ENCODE measurements at places on chromosomes 4 and X. TPM values are rescaled to one million over a fixed set of nuclear protein-coding genes. Genes with fewer than 3 reads are reported as not detected.

Gene EGF
- 2.5 TPM for total RNA-seq

Gene MOB1B
- total RNA-seq, result 28.6 TPM

Gene PAGE4
- 0.82 TPM for total RNA-seq

Gene PJA1
- 39.9 TPM for total RNA-seq

Gene CXCL11
- not detected for total RNA-seq

Gene ERVMER34-1
- 14.6 TPM for total RNA-seq

Gene STBD1
- total RNA-seq, result 2.0 TPM

Gene SORCS2
- 5.5 TPM for total RNA-seq

Gene RP2
- 6.2 TPM for total RNA-seq

Gene HSD17B13
- total RNA-seq, result 0.25 TPM

Gene LEF1
- 1.6 TPM for total RNA-seq

Gene CDKL5
- 13.0 TPM for total RNA-seq

Gene MAGEA2
- 9.2 TPM for total RNA-seq

Gene SSX2B
- total RNA-seq, result not detected

- H3K27ac ChIP-seq, result no peak overlapping the region
- DNase-seq, result no peak
- no peak overlapping the region for H3K4me3 ChIP-seq
These were observed 39.9 kb upstream of the PCDH18 start for GRCh38 chr4:137572163-137572562.

- DNase-seq, result peak; percentile 57
- no peaks in the 10 kb centered on the region for H3K36me3 ChIP-seq
- H3K4me1 ChIP-seq, result peaks cover 11% of the 10 kb centered on the region
- no peak overlapping the region for H3K4me3 ChIP-seq
These were observed 42.9 kb downstream of the NDST3 start for GRCh38 chr4:118076958-118077766.

- H3K27me3 ChIP-seq, result no peaks in the 10 kb centered on the region
- no peak overlapping the region for H3K27ac ChIP-seq
- H3K36me3 ChIP-seq, result 0 out of 2 replicates have a peak, but pooled peaks cover 3% of the 10 kb centered on the region
- no peak overlapping the region for H3K4me3 ChIP-seq
- H3K4me1 ChIP-seq, result peaks cover 8% of the 10 kb centered on the region
- DNase-seq, result no peak
These were observed 186.2 kb upstream of the CPXCR1 start for GRCh38 chrX:88560673-88561330.

DNA sequence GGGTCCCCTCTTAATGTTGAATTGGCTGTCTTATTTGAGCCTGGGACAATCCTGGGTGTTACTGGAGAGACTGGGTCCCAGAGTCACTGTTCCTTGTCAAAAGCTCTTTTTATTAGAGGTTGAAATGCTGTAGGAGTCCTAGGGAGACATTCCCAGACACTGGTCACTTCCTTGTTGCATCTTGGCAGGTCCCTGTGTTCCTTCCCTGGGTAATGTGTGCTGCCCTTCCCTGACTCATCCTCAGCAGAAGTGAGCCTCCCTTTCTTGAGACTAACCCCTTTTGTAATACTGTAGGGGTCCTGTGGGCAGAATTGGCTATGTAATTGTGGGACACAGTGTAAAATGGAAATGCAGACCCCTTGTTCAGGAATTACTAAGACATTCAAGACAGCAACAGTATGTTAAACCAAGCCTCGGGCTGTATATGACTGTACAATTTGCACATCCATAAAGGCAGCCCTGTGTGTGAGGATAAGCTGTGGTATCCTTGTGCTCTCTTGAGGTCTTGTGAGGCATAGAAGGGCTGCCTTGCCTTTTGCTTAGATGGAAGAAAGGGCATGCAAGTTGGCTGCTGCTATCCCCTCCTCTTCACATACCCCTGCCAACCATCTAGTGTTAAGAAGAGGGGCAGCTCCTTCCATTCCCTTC lies 53.5 kb downstream of the DCLK2 start:
- no peak overlapping the region for H3K27ac ChIP-seq
- H3K4me3 ChIP-seq, result no peak overlapping the region
- peaks cover 3% of the 10 kb centered on the region for H3K4me1 ChIP-seq
- no peaks in the 10 kb centered on the region for H3K36me3 ChIP-seq
- no peaks in the 10 kb centered on the region for H3K27me3 ChIP-seq
- no peak for DNase-seq

GRCh38 chrX:150201841-150202240 lies 161.3 kb upstream of the MAMLD1 start:
- H3K36me3 ChIP-seq, result no peaks in the 10 kb centered on the region
- DNase-seq, result no peak
- no peaks in the 10 kb centered on the region for H3K4me1 ChIP-seq
- no peak overlapping the region for H3K4me3 ChIP-seq

DNA sequence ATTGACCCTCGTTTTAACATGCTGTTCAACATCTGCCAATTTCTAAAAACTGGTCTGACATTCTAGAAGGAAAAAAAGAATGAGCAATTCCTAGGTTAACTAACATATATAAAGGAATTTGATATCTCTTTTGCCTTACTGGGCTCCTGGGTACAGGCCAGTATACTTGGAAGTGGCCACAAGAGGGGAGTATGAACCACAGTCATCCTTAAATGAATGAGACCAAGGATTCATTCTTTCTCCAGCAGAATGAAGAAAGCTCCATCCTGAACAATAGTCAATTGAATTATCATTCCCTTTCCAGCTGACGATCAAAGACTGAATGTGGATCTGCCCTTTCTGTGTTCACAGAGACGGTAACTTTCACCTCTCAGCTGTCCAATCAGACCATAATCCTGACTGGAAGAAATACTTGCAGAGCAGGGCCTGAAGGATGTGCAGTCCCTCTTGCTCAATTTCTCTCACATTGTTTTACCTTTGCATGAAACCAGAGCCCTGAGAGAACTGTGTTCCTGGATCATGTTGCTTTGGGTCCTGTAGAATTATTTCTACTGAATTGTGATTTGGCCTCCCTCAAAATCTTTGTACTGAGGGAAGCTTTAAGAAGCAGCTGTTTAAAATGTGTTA lies 14.8 kb upstream of the SPARCL1 start:
- no peaks in the 10 kb centered on the region for H3K36me3 ChIP-seq
- H3K27ac ChIP-seq, result 0 out of 2 replicates have a peak overlapping the region, but pooled peaks have one; percentile 53
- no peak overlapping the region for H3K4me3 ChIP-seq
- no peaks in the 10 kb centered on the region for H3K27me3 ChIP-seq
- DNase-seq, result peak; percentile 23

DNA sequence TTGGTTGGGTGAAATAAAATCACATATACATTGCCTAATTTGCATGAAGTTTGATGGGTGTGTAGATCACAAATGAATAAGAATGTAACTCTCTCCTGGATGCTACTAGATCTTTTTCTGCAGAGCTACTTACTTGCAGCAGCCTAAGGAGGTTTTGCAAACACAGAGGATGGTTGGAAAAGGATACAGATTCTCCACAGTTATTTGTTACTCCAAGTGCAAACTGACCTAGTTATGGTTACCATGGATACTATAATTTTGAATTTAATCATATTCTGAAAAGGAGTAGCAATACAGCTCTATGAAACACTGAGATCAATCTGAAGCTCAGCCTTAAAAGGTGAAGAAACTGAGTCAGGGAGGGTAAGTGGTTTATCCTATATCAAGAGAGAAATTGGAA lies 9.1 kb upstream of the ARHGEF38 start:
- no peak for DNase-seq
- no peaks in the 10 kb centered on the region for H3K4me1 ChIP-seq
- peaks cover 95% of the 10 kb centered on the region for H3K27me3 ChIP-seq
- H3K36me3 ChIP-seq, result no peaks in the 10 kb centered on the region
- no peak overlapping the region for H3K4me3 ChIP-seq

GRCh38 chr4:153204728-153205648 lies 745 bp downstream of the TRIM2 start:
- peaks cover 58% of the 10 kb centered on the region for H3K4me1 ChIP-seq
- peaks cover 14% of the 10 kb centered on the region for H3K36me3 ChIP-seq
- peak overlapping the region; percentile 79 for H3K4me3 ChIP-seq
- H3K27ac ChIP-seq, result peak overlapping the region; percentile 92
- no peak for DNase-seq

- H3K27ac ChIP-seq, result peak overlapping the region; percentile 9
- peaks cover 79% of the 10 kb centered on the region for H3K4me1 ChIP-seq
- no peak for DNase-seq
These were observed 27.8 kb downstream of the ADGRA3 start for GRCh38 chr4:22488106-22488505.

- peaks cover 55% of the 10 kb centered on the region for H3K4me1 ChIP-seq
- H3K4me3 ChIP-seq, result peak overlapping the region; percentile 81
- no peak for DNase-seq
These were observed 932 bp upstream of the LEF1 start for GRCh38 chr4:108169664-108170063.

DNA sequence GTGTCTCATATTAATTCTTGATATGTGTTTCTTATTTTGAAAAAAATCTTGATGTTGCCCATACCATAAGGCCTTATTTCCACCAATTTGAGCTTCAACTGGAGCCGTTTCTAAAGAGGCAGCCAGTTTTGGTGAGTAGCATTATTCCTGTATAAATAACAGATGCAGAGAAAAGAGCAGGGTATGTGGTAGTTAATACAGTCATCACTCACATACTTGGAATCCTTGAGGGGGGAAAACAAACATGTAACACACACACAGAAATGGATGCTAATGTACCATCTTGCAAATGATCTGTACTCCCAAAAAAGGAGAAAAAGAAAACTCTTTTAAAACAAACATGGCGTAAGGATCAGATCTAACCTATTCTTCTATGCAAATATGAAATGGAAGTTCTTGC lies 389.7 kb downstream of the GPM6A start:
- H3K4me1 ChIP-seq, result peaks cover 7% of the 10 kb centered on the region
- H3K27me3 ChIP-seq, result no peaks in the 10 kb centered on the region
- H3K36me3 ChIP-seq, result 0 out of 2 replicates have a peak, but pooled peaks cover 2% of the 10 kb centered on the region

- no peak for DNase-seq
- H3K36me3 ChIP-seq, result no peaks in the 10 kb centered on the region
- peaks cover 63% of the 10 kb centered on the region for H3K27me3 ChIP-seq
- H3K4me3 ChIP-seq, result no peak overlapping the region
- H3K4me1 ChIP-seq, result peaks cover 21% of the 10 kb centered on the region
These were observed 23.2 kb downstream of the SMIM43 start for GRCh38 chr4:121741751-121742150.

GRCh38 chr4:11079171-11079570 lies 349.5 kb downstream of the HS3ST1 start:
- H3K27ac ChIP-seq, result no peak overlapping the region
- no peak overlapping the region for H3K4me3 ChIP-seq
- peaks cover 55% of the 10 kb centered on the region for H3K36me3 ChIP-seq
- no peak for DNase-seq
- peaks cover 2% of the 10 kb centered on the region for H3K27me3 ChIP-seq

GRCh38 chr4:7703688-7704087 lies 236.0 kb downstream of the AFAP1 start:
- no peaks in the 10 kb centered on the region for H3K36me3 ChIP-seq
- no peak overlapping the region for H3K27ac ChIP-seq
- no peaks in the 10 kb centered on the region for H3K27me3 ChIP-seq
- H3K4me1 ChIP-seq, result peaks cover 16% of the 10 kb centered on the region

GRCh38 chr4:35463251-35463952 lies 780.9 kb downstream of the ARAP2 start:
- H3K27me3 ChIP-seq, result no peaks in the 10 kb centered on the region
- no peak overlapping the region for H3K27ac ChIP-seq
- no peak overlapping the region for H3K4me3 ChIP-seq
- DNase-seq, result no peak
- peaks cover 15% of the 10 kb centered on the region for H3K36me3 ChIP-seq

GRCh38 chrX:40943093-40943641 lies 142.1 kb upstream of the USP9X start:
- H3K27me3 ChIP-seq, result no peaks in the 10 kb centered on the region
- H3K4me3 ChIP-seq, result no peak overlapping the region
- peaks cover 2% of the 10 kb centered on the region for H3K36me3 ChIP-seq
- H3K4me1 ChIP-seq, result peaks cover 7% of the 10 kb centered on the region
- no peak for DNase-seq
- no peak overlapping the region for H3K27ac ChIP-seq

DNA sequence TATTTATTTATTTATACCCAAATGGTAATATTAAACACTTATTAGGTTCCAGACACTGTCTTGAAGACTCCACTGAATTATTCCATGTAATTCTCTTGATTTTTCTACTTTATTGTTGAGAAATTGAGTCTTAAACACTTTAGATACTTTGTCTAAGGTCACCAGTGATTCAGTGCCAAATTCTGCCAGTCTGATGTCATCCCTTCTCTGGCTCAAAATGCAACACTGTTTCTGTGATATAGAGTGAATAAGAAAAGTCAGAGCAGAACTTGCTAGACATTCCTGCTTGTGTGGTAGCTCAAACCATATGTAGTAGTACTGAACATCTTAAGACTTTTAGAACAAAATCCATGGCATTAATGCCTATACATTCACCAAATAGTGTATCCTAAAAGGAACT lies 164.3 kb downstream of the GABRB1 start:
- no peaks in the 10 kb centered on the region for H3K27me3 ChIP-seq
- DNase-seq, result no peak
- H3K27ac ChIP-seq, result no peak overlapping the region
- H3K4me1 ChIP-seq, result peaks cover 4% of the 10 kb centered on the region
- no peaks in the 10 kb centered on the region for H3K36me3 ChIP-seq

DNA sequence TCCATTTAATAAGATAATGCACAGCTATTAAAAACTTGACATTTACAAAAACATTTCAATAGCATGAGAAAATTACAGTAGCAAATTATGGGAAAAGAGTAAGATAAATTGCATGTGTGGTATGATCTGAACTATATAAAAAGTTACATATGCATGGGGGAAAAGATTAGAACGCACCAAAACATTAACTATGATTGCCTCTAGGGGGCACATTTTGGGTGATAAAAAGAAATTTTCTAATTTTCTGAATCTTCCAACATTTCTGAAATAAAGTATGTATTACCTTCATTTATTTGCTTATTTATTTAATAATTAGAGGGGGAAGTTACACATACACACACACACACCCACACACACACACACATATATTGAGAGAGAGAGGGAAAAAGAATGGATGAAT lies 19.6 kb upstream of the KDM5C start:
- no peaks in the 10 kb centered on the region for H3K27me3 ChIP-seq
- no peak overlapping the region for H3K4me3 ChIP-seq
- H3K4me1 ChIP-seq, result no peaks in the 10 kb centered on the region

DNA sequence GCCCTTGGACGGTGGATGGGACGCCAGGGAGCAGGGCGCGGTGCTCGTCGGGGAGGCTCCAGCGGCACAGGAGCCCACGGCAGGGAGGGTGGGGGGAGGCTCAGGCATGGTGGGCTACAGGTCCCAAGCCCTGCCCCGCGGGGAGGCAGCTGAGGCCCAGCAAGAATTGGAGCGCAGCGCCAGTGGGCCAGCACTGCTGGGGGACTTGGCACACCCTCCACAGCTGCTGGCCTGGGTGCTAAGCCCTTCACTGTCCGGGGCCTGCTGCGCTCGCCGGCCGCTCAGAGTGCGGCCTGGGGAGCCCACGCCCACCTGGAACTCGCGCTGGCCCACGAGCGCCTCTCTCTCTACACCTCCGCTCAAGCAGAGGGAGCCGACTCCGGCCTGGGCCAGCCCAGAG lies 8.6 kb downstream of the CD38 start:
- DNase-seq, result no peak
- no peak overlapping the region for H3K4me3 ChIP-seq
- peaks cover 39% of the 10 kb centered on the region for H3K36me3 ChIP-seq
- no peak overlapping the region for H3K27ac ChIP-seq
- H3K4me1 ChIP-seq, result peaks cover 7% of the 10 kb centered on the region
- H3K27me3 ChIP-seq, result peaks cover 13% of the 10 kb centered on the region

- H3K36me3 ChIP-seq, result no peaks in the 10 kb centered on the region
- DNase-seq, result no peak
- H3K4me1 ChIP-seq, result no peaks in the 10 kb centered on the region
- H3K4me3 ChIP-seq, result no peak overlapping the region
These were observed 310.1 kb downstream of the RAB28 start for GRCh38 chr4:13174001-13174400.

GRCh38 chrX:112947981-112948615 lies 107.5 kb upstream of the AMOT start:
- H3K27ac ChIP-seq, result no peak overlapping the region
- H3K4me3 ChIP-seq, result no peak overlapping the region
- no peak for DNase-seq
- H3K4me1 ChIP-seq, result no peaks in the 10 kb centered on the region

Measured in WTC11 (cell line).